ENCODE measurements at places on chromosomes 2 and 18.

DNA sequence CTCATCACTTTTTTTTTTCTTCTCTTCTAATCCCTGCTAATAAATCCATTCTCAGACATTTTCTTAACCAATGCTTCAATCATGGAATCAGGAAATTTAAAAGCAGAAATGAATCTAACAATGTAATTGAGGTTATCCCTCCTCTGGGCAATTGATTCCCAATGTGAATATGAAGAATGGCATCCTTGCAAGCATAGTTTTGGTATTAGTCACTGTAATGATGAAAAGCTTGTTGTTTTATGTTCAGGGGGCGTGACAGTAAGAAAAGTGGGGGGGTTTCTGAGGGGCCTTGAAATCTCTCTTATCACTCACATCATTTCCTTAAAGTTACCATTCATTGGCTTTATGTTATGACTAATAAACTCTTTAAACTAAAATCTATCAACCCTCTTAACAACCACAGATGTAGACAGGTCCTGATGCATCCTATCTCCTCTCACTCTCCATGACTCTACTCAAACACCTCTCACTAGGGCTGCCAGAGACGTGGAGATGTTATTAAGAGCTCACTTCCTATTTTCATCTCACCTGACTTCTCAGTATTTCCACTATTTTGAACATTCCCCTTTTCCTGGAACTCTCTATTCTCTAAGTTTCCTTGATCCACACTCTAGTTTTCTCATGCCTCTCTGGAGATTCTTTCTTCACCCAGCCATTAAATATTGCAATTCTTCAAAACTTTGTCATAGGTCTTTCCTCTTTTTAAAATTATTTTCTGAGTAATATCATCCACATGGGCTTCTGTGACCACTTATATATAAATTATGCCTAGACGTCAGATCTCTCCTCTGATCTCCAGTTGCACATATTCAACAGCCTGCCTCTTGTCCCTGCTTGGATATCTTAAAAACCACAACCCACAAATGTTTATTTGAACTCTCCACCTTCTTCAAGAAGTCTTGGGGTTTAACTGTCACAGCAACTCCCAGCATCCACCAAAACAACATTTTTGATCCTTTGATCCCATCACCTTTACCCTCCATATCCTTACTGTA, 332.9 kb downstream of the CDH2 start:
- DNase-seq, result peak; percentile 75

- no peak for DNase-seq
Observed at GRCh38 chr2:71941726-71942525, 205.7 kb downstream of the CYP26B1 start.

GRCh38 chr2:239813261-239814115, 211.7 kb downstream of the NDUFA10 start:
- no peak for DNase-seq

DNA sequence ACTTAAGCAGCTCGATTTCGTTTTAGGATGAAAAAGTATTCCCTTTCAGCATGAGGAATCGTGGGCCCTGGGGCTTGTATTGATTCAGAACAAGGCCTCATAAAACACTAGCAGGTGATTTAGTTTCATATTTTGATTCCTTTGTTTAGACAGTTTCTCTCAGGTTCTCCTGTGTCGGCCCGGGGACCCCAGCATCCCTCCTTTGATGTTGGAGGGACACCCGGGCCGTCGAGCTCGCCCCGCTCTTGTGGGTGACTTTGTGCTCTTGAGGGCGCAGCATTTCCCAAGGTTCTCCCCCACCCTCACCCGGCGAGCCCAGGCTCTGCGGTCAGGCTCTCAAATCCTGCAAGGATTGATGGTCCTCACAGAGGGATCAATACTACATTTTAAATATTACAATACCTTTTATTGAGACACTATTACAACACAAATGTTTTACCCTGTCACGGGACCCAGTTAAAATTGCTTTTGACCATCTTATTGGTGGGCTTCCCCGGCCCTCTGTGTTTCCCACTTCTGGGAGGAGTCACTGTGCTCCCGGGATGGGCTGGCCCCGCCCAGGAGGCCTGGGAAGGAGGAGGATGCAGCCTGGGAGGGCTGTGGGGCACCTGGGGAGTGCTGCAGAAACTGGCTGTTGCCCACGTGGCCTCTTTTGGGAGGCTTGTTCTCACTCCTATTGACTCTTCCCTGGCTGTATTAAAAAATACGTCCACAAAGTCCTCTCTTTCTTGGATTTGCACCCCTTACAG, 222.6 kb downstream of the INSIG2 start:
- no peak for DNase-seq

GRCh38 chr2:153057743-153058142, 339.3 kb downstream of the ARL6IP6 start:
- DNase-seq, result no peak

DNA sequence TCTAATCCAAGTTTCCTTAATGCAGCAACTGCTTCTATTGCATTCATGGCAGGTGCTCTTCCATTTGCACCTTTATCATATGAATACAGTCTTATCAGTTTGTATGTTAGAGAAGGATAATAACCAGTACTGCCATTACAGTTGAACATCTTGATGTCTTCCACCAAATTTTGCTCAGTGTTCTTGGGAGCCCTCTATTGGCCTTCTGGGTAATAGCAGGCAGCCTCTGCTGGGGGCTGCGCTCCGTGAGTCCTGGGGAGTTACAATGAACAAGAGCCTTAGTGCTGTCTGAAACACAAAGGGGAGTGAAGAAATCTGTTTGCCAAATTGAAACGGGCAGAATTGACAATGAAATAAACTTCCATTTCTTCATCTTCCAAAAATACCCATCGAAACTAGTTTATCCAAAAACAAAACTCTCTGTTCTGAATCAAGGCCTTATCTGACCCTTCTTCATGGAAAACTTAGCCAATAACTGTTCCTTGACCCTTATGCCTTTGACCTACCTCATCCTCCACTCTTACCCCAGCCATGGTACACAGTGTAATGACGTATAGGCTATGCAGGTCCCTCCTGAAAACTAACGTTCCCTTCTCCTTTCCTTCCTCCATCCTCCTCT, 79.9 kb downstream of the ALK start:
- DNase-seq, result no peak

DNA sequence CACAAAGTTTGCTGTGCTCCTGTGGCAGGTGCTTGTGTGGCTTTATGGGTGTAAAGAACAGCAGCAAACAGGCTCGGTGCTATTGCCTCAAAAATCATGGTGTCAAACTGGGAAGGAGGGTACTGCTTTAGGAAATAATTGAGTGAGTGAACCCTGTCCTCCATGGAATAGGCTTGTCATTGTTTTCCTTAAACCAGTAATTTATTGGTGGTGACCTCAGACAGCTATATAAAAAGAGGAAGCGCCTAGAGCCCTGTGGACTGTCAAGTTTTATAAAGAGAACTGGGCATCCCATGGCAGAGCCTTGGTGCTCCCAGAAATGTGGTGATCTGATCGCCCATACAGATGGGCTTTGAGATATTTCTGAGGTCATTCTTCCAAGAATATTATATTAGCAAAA, 4.7 kb upstream of the CXCR4 start:
- no peak for DNase-seq

GRCh38 chr18:74775239-74775638, 177.6 kb downstream of the ZNF407 start:
- DNase-seq, result peak; percentile 60

GRCh38 chr2:145036421-145037011, 516.6 kb upstream of the ZEB2 start:
- DNase-seq, result no peak

All from non-pigmented ciliary epithelial cell (primary cell).